ENCODE measurements at places on chromosomes 5 and 9. TPM values are rescaled to one million over a fixed set of nuclear protein-coding genes. Genes with fewer than 3 reads are reported as not detected.

The PIP5K1B gene
- 7.1 TPM for polyA plus RNA-seq

The STPG3 gene
- 1.5 TPM for polyA plus RNA-seq

The CCDC180 gene
- 30.0 TPM for polyA plus RNA-seq

The MSMP gene
- not detected for polyA plus RNA-seq

The ELOVL7 gene
- 20.3 TPM for polyA plus RNA-seq

The DENND4C gene
- 60.6 TPM for polyA plus RNA-seq
